ENCODE measurements at places on chromosomes 3 and 15.

DNA sequence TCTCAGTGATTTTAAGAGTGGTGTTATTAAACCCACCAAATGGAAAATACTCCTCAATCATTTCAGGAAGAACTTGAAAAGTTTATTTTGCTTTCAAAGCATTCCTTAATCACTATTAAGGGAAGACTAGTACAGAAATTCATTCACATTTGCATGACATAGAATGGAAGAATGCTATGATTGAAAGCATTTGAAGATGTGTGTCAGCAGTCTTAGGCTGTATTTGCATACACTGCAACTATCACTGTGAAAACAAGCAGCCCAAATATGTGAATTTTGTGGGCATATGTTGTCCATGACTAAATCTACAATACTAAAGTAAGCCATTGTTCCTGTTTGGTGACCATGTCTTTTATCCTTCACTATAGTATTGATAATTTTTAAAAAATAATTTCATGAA lies 95.8 kb downstream of the CNTN3 start:
- DNase-seq: no peak

- no peak for DNase-seq
These were observed 392.4 kb upstream of the PROK2 start for GRCh38 chr3:72177075-72178050.

GRCh38 chr15:25054943-25055342 lies 100.2 kb downstream of the SNRPN start:
- no peak for DNase-seq

- DNase-seq: no peak
These were observed 60.0 kb upstream of the TRIM71 start for GRCh38 chr3:32757618-32758374.

DNA sequence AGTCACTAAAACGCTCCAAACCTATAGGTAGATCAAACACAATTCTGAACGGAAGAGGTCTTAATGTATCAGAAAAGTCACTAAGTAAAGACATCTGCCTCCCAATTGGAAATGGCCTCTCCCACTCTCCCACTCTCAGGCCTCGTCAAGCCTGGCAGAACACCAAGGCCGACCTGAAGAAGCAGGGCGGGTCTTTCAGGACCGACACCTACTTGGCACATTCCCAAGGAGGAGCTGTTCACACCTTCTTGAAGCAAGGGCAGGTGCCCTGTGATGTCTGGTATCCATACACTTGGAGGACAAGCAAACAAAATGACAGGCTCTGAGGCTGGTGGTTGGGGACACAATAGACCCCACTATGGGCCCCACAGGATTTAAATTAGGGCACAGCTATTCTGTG lies 30.0 kb downstream of the XXYLT1 start:
- DNase-seq: no peak

DNA sequence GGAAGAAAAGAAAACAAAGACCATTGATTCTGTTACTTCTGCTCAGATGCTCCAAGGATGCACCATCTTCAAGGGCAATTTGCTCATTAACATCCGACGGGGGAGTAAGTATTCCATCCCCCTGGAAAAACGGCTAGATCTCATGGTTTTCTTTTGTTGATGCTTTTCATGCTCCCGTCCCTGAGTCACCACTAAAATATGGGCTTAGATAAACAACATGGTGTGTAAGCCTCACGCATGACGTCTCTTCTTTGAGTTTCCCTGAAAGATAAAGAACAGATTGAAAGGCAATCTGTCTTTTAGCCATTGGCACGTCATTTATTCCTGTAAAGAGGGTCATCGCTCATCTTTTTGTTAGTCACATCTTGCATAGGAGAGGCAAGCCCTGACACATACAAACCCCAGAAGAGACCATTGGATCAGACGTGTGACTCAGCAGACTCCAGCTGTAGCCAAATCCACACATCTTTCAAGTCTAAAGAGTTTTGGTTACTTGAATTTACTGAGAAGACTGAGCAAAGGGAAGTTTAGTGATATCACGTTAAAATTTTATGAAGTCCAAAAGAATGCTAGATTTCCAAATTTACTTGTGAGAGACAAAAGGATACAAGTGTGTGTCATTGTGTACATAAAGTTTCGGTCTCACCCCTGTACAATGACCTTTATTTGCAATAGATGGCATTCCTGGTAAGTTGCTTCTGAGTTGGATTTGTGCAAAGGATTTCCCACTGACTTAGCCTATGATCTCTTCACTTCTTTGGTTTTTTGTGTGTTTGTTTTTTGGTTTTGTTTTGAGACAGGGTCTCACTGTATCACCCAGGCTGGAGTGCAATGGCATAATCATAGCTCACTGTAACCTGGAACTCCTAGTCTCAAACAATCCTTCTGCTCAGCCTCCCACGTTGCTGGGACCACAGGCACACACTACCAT lies 110.5 kb downstream of the PGPEP1L start:
- peak; percentile 100 for DNase-seq

DNA sequence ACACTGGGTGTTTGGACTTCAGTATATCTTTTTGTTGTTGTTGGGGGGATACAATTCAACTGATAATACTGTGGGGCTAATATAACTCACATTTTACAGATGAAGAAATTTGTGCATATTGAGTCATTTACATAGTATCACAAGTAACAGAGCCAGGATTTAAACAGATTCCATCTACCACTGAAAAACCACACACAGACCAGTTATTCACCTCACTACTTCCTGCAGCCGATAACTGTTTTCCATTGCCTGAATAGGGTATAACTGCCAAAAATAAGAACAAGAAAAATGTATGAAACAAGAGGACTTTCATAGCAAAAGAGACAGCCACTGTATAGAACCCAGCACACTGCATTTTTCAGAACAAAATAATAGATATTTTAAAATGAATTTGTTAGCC lies 215.8 kb upstream of the CNTN6 start:
- DNase-seq: no peak

GRCh38 chr3:61349717-61350116 lies 98.5 kb upstream of the FHIT start:
- DNase-seq: no peak

DNA sequence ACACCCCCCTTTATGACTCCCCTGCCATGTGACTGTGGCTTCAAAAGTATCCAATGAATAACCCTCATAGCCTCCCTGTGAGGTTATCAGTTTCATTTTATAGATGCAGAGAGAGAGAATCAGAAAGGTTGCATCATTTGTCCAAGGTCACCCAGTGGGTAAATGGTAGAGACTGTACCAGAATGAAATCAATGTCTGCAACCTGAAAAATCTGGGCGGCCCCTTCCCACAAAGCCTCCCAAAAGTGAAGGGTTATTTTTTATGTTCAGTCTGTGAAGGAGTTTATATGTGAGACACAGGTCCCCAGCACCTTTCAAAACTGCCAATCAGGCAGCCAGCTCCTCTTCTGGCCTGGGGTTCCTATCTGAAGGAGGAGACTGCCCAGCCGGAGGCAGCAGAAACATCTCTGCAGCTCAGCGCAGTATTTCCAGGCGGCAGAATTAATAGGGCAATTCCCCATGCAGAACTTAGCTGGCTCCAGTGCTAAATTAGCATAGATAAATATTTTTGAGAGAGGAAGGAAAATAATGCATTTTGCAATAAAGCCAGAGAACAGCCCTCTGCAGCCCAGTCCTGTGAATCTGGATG lies 130.8 kb upstream of the PRR20G start:
- DNase-seq: no peak

- DNase-seq: no peak
These were observed 14.7 kb downstream of the MAP2K1 start for GRCh38 chr15:66401130-66402021.

All from Caki2 (cell line).